Peyer's patch (tissue), 4 donors: ENCODE measurements at places on chromosomes 12 and 14. TPM values are rescaled to one million over a fixed set of nuclear protein-coding genes. Genes with fewer than 3 reads are reported as not detected.

DNA sequence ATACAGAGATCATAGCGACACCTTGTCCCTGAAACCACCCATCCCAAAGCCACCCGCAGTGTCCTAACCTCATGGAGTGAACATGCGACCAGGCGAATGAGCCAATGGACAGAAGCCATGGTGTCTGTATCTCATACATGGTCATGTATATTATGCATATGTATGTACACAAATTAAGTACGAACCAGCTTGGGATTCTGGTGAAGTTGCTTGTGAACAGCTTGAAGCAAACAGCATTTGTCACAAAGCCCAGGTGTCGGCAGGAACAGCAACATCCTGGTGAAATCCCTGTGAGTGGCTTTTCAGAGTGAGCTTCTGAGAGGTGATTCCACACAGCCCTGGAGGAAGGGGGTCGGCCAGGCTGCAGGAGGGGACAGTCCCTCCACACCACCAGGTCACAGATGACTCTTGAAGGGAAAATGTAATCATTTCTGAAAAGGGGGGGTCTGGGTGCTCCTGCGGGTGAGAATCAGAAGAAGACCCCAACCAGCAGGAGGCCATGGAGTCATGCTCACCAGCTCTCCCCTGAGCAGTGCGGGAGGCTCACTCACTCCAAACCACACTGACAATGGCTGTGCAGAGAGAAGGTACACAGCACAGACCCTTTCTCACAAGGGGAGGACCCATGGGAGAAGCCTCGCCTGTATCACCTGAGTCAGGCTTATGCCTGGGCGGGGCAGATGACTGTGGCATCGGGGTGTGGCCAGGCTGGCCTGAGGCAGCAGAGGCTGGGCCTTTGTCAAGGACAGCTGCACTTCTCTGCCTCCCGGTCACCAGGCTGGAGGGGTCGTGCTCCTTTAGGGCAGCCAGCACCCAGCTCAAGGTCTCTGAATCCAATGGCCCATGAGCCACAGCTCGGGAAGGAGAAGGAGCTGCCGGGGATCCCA, 14.3 kb downstream of the CHGA start:
- no peaks in the 10 kb centered on the region for H3K36me3 ChIP-seq
- no peak overlapping the region for H3K4me3 ChIP-seq
- no peak for DNase-seq
- no peaks in the 10 kb centered on the region for H3K27me3 ChIP-seq

DNA sequence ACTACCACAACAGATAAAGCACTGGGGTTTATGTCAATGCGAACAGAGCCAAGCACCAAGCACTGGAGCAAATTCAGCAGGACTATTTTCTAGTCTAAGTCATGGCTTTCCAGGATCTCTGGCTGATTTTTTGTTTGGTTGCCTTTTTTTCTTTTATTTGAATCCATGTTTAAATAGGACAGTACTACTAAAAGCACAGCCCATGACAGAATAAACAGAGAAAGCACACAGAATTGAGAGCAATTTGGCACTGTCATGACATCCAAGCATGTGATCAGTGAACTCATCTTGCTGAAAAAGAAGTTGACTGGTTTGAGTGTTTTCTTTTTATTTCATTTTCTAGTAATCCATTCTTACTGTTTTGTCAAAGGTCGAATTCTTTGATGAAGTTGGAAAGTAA, 23.1 kb upstream of the RERG start:
- no peak overlapping the region for H3K4me3 ChIP-seq
- no peak overlapping the region for H3K27ac ChIP-seq
- H3K36me3 ChIP-seq, result no peaks in the 10 kb centered on the region
- H3K4me1 ChIP-seq, result no peaks in the 10 kb centered on the region
- no peaks in the 10 kb centered on the region for H3K27me3 ChIP-seq

Gene PGF
- total RNA-seq, result 28.1 TPM

Gene PZP
- not detected for total RNA-seq

- H3K4me3 ChIP-seq, result peak overlapping the region; percentile 84
- no peaks in the 10 kb centered on the region for H3K36me3 ChIP-seq
- H3K27me3 ChIP-seq, result no peaks in the 10 kb centered on the region
- H3K27ac ChIP-seq, result peak overlapping the region; percentile 87
Measured at GRCh38 chr12:27711317-27711682, 668 bp downstream of the MRPS35 start.

GRCh38 chr12:91717804-91718203, 427.8 kb downstream of the BTG1 start:
- H3K27ac ChIP-seq, result no peak overlapping the region
- no peaks in the 10 kb centered on the region for H3K27me3 ChIP-seq
- H3K4me3 ChIP-seq, result no peak overlapping the region
- no peaks in the 10 kb centered on the region for H3K4me1 ChIP-seq

Gene SMARCD1
- 83.9 TPM for total RNA-seq

- no peak for DNase-seq
- no peaks in the 10 kb centered on the region for H3K27me3 ChIP-seq
- H3K36me3 ChIP-seq, result no peaks in the 10 kb centered on the region
- H3K27ac ChIP-seq, result no peak overlapping the region
- no peaks in the 10 kb centered on the region for H3K4me1 ChIP-seq
- no peak overlapping the region for H3K4me3 ChIP-seq
Measured at GRCh38 chr14:106276326-106277267, 750.2 kb downstream of the TMEM121 start.

Gene PLXNC1
- 0.88 TPM for total RNA-seq

Gene KRT77
- total RNA-seq, result not detected

DNA sequence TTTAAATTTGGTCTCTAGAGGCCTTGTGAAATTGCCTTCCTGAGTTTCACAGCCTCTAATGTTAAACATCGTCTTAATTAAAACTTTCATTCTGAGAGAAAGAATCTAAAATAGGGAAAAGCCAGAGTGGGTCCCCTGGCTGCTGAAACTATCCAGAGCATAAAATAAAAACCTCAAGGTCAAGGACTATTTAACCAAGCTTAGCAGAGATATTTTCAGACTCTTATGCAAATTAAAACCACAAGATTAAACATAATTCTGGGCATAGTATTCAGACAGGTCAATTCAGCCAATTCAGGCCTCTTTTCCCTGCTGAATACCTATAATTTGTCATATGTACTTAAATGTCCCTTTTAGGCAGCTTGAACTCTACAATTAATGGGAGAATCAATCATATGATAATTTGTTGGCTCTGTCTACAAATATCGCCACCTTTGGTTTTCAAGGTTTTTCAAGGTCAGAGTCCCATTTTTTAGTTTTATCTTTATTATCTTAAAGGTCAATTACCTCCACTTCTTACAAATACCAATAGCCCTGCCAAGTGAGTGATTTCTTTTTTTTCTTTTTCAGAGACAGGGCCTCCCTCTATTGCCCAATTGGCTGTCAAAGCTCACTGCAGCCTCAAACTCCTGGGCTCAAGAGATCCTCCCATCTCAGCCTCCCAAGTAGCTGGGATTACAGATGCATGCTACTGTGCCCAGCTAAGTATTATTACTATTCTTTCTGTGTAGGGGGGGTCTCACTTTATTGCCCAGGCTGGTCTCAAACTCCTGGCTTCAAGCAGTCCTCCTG, 257.1 kb downstream of the PHLDA1 start:
- H3K27me3 ChIP-seq, result no peaks in the 10 kb centered on the region
- DNase-seq, result no peak
- no peaks in the 10 kb centered on the region for H3K4me1 ChIP-seq
- no peak overlapping the region for H3K4me3 ChIP-seq
- H3K36me3 ChIP-seq, result no peaks in the 10 kb centered on the region
- H3K27ac ChIP-seq, result no peak overlapping the region

Gene HOXC12
- total RNA-seq, result not detected

DNA sequence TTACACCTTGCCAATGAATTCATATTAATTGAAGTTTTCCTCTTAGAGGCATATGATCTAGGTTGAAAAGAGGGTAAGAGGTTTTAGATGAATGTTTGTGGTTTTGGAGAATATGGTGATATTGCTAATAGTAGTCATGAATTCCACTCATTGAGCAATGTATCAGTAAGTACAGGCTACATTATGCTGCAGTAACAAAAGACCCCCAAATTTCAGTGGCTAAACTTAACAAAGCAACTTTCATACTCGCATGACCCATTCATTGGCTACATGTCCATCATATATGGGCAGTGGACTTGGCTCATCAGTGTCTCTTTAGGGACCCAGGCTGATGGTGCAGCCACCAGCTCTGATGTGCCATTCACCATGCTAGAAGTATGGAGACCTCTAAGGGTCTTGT, 196.6 kb upstream of the MYL2 start:
- H3K27ac ChIP-seq, result no peak overlapping the region
- H3K36me3 ChIP-seq, result no peaks in the 10 kb centered on the region
- no peak for DNase-seq
- H3K4me3 ChIP-seq, result no peak overlapping the region

- peak within 1 kb of the TSS; percentile 53 for H3K4me3 ChIP-seq
- H3K27ac ChIP-seq, result peak within 1 kb of the TSS; percentile 87
- H3K36me3 ChIP-seq, result no peaks in the 10 kb centered on the region
- DNase-seq, result peak; percentile 84
- no peaks in the 10 kb centered on the region for H3K27me3 ChIP-seq
Measured at GRCh38 chr12:12349711-12350665, at the start of gene MANSC1. Gene MANSC1 (minus strand): TSS chr12:12350242. CDS start chr12:12343314, 6,928 bp downstream.

GRCh38 chr14:38737686-38738407, 365.2 kb downstream of the SEC23A start:
- DNase-seq, result no peak
- no peak overlapping the region for H3K27ac ChIP-seq
- H3K36me3 ChIP-seq, result no peaks in the 10 kb centered on the region
- H3K4me3 ChIP-seq, result no peak overlapping the region
- H3K27me3 ChIP-seq, result no peaks in the 10 kb centered on the region

DNA sequence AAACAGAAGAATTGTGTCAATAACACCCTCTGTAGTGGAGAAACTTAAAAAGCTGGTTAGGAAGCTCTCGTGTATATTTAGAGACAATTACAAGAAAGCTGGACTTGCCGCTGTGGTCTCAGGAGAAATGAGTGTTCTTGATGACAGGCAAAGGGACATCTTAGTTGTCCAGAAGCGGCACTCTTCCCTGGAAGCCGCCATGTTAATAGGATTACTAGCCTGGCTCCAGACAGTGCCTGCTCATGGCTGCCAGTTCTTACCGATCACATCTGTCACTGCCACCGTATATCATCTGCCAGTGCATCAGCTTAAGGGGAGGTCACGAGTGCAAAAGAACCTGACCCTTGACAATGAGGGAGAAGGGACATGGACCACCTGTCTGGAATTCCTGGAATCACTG, 48.9 kb downstream of the C14orf132 start:
- H3K27ac ChIP-seq, result no peak overlapping the region
- no peak for DNase-seq
- H3K4me1 ChIP-seq, result no peaks in the 10 kb centered on the region
- H3K27me3 ChIP-seq, result no peaks in the 10 kb centered on the region
- H3K4me3 ChIP-seq, result no peak overlapping the region
- no peaks in the 10 kb centered on the region for H3K36me3 ChIP-seq

- no peaks in the 10 kb centered on the region for H3K36me3 ChIP-seq
- no peak overlapping the region for H3K27ac ChIP-seq
- DNase-seq, result no peak
- no peaks in the 10 kb centered on the region for H3K4me1 ChIP-seq
Measured at GRCh38 chr12:96986883-96987523, 79.9 kb downstream of the NEDD1 start.

Gene OTUB2
- total RNA-seq, result not detected

Gene CFAP73
- total RNA-seq, result not detected

DNA sequence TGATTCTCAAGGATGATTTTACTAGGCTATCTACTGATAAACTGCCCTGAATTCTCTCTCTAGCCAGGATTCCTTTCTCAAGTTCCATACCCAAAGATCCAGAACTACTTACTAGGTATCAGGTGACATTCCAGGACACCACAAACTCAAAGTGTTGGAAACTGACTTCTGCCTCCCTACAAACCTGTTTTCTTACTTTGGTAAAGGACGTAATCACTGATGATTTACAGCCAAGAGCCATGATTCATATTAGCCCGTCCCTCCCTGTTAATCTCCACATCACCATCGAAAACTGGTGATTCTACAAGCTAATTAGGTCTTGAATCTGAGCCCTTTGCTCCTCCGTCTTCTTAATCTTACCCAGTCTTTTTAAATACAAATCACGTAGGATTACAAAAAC, 1.0 kb upstream of the ATG14 start:
- no peaks in the 10 kb centered on the region for H3K4me1 ChIP-seq
- H3K36me3 ChIP-seq, result no peaks in the 10 kb centered on the region
- no peak overlapping the region for H3K4me3 ChIP-seq
- peak overlapping the region; percentile 76 for H3K27ac ChIP-seq

DNA sequence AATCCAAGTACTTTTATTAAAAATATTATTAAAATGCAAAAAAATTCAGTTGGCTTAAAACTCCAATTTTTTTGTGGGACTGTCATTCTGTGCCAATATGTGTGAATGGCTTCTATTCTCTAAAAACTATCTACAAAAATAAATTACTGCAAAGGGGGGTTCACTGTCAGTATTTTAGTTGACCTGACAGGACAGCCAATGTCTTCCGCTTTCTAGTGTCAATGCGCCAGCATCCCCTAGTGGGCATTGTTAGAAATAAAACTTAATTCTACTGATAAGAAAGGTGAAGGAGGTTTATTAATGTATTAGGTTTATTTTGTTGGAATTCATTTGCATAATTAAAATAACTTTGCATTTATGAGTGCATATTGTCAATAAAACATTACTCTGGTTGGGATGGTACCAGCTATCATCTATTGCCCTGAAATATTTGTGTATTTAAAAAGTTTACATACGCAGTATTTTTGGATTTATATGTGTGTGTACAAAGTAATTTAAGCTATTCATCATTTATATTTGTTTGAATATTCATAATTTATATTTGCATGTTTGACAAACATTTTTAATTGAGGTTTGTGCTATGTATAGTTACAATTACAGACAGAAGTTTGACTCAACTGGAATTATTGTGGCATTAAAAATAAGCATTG, 527.2 kb downstream of the FLRT2 start:
- H3K4me3 ChIP-seq, result no peak overlapping the region
- no peaks in the 10 kb centered on the region for H3K4me1 ChIP-seq
- no peaks in the 10 kb centered on the region for H3K27me3 ChIP-seq
- no peaks in the 10 kb centered on the region for H3K36me3 ChIP-seq
- H3K27ac ChIP-seq, result no peak overlapping the region

GRCh38 chr12:94768398-94769046, 118.2 kb upstream of the TMCC3 start:
- H3K27me3 ChIP-seq, result no peaks in the 10 kb centered on the region
- no peaks in the 10 kb centered on the region for H3K36me3 ChIP-seq
- H3K4me3 ChIP-seq, result peak overlapping the region; percentile 24

DNA sequence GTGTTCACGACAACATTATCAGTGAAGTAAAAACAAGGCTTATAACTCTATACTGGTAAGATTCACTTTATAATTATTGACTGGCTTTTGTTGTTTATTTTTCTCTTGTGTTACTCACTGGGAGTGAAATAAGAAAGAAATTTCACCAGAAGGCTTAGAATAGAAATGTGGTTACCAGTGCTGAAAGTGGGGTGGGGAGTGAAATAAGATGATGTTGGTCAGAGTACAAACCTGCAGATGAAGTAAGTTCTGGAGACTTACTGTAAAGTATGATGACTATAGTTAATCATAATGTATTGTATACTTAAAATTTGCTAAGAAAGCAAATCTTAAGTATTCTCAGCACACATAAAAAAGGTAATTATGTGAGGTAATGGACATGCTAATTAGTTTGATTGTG, 198.4 kb downstream of the KLHL28 start:
- H3K27me3 ChIP-seq, result no peaks in the 10 kb centered on the region
- no peak for DNase-seq
- H3K36me3 ChIP-seq, result no peaks in the 10 kb centered on the region
- no peak overlapping the region for H3K4me3 ChIP-seq
- no peak overlapping the region for H3K27ac ChIP-seq

- no peaks in the 10 kb centered on the region for H3K4me1 ChIP-seq
- H3K4me3 ChIP-seq, result no peak overlapping the region
- H3K36me3 ChIP-seq, result no peaks in the 10 kb centered on the region
- no peak for DNase-seq
- no peak overlapping the region for H3K27ac ChIP-seq
Measured at GRCh38 chr14:70788898-70789297, 20.4 kb downstream of the MAP3K9 start.

GRCh38 chr14:72369106-72369505, 436.9 kb downstream of the RGS6 start:
- no peak overlapping the region for H3K4me3 ChIP-seq
- DNase-seq, result no peak
- no peaks in the 10 kb centered on the region for H3K36me3 ChIP-seq
- no peaks in the 10 kb centered on the region for H3K4me1 ChIP-seq
